ENCODE measurements at places on chromosomes 1 and 21.

DNA sequence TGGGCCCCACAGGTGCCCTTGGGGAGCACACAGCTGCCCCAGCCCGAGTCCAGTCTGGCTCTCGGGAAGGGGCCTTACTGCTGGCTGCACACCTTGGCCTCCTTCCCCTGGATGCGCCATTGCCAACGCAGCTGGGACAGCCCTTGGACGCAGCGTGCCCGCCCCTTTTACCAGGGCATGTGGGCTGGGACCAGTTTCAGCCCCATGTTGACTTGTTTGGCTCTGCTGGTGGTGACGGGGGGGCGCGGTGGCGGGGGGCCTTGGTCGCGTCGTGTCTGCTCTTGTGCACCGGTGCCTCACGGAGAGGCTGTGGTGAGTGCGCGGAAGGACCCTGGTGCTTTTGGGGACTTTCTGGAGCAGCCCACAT, 19.6 kb downstream of the SKI start:
- no peak for DNase-seq

DNA sequence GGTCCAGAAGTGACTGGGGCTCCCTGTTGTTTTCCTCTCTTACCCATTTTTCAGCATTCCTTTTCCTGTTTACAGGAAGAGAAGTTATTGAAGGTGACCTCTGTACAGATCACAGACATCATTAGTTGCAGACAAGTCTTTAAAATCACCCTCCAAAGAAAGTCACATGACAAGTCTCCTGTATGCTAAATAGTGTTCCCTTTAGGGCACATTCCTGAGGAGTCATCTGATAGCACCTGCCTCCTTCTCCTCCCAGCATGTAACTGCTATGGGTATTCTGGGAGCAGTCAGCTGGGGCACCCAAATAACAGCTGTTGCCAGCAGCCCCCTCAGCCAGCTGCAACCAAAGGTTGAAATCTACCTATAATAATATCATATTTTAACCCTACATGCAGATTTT, 200.6 kb downstream of the PTGER3 start:
- DNase-seq, result no peak

DNA sequence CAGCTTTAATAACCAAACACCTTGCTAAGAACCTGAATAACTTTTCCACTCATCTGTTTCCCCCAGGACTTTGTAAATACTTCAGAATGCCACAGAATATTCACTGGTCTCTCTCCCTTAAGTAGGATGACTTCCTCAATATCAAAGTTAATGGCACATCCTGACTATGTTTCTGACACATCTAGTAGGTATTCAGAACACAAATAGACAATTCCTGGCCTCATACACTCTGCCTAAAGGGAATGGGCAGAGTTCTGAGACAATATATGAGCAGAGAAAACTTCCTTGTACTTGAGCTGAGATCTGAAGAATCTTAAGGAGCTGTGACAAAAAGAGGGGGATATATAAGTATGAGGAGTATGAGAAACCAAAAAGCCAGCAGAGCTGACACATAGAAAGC, 34.8 kb downstream of the ANKRD13C start:
- DNase-seq, result peak; percentile 82

GRCh38 chr1:25673962-25674806, 57.6 kb downstream of the MAN1C1 start:
- DNase-seq, result no peak

DNA sequence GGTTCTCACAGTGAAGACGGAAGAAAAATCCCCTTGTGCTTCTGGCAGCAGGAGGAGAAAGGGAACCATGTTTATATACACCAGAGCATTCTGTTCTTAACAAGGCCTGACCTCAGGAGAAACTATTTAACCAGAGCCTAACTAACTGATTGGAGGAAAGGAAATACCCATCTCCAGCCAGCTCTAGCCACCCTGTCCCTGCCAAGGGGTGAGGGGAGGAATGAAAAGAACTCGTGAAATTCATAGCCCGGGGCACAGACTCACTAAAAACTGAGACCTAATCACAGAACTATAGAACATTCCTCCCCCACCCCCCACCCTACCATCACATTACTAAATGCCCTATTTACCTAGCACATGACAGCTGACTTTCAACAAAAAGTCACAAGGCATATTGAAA, 65.0 kb downstream of the KCNH1 start:
- DNase-seq, result no peak

GRCh38 chr1:36872858-36873257, 161.5 kb downstream of the GRIK3 start:
- DNase-seq, result no peak

DNA sequence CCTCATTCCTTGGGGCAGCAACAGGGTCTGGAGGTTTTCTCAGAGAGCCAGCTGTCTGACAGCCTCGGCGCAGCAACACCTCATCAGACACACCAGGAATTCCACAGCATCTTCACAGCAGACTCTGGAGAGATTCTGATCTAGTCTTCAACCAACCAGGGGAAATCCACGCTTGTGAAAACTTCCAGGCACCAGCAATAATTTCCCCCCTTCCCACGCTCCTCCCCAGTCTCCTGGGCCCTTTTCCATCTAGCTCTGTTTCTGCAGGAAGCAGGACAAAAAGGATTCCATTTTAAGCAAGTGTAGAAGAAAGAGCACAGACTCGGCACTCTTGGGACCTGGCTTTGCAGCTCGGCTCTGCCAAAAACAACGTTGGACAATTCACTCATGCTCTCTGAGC, 44.3 kb upstream of the CAPZB start:
- DNase-seq, result no peak

- no peak for DNase-seq
Observed at GRCh38 chr1:55725378-55725777, 510.2 kb upstream of the USP24 start.

DNA sequence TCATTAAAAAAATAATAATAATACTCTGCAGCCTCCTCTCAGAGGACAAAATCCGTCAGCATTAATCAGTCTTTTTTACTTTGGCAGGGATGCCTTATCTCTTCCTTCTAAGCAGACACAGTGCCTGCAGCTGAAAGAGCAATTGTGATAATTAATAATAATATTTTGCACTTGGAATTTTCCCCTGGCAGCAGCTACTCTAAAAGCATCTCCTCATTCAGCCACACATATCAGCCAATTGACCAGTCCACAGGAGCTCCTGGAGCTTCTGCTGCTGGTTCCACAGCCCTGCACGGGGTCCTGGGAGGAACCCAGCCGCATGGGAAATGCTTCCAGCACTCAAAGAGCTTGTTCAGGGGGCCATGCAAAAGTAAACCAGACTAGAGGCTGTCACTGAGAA, 31.0 kb upstream of the VWA5B1 start:
- DNase-seq, result no peak

- no peak for DNase-seq
Observed at GRCh38 chr1:98002288-98002687, 81.5 kb upstream of the DPYD start.

- no peak for DNase-seq
Observed at GRCh38 chr1:235809688-235810397, 56.9 kb downstream of the LYST start.

- DNase-seq, result no peak
Observed at GRCh38 chr1:118989878-118990378, 1.8 kb upstream of the TBX15 start.

- DNase-seq, result no peak
Observed at GRCh38 chr1:22738069-22738435, 27.4 kb downstream of the EPHB2 start.

DNA sequence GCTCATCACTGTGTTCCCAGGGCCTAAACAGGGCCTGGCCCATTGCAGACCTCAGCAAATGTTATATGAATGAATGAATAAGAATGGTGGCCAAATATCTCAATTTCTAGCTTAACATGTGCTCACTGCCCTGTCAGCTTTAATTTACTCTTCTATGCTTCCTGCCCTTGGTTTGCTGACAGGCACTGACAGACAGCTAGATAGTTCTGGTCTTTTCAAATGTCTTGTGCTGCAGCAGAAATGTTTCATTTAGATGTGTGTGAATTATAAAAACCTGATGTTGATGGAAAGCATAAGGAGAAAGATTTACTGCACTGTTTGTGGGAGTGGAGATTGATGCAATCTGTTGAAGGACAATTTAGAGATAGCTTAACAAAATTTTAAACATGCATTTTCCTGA, 48.9 kb downstream of the LPAR3 start:
- DNase-seq, result no peak

DNA sequence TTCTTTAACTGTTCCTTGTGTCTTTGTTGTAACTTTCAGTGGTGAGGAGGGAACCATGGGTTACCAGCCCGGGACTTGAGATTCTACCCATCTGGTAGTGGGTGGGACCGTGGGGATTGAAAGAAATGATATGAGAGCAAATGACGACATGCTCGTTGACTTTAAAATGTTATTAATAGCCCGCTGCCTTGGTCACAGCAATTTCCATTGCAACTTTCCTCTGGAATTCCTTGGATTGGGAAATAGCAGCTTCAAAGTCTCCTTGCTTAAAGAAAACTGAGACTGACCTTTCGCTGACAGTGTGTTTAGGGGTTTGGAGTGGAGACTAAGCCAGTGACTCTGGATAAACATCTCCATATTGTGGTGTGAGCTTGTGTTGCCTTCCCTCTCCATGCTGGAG, 44.2 kb upstream of the MARK1 start:
- no peak for DNase-seq

DNA sequence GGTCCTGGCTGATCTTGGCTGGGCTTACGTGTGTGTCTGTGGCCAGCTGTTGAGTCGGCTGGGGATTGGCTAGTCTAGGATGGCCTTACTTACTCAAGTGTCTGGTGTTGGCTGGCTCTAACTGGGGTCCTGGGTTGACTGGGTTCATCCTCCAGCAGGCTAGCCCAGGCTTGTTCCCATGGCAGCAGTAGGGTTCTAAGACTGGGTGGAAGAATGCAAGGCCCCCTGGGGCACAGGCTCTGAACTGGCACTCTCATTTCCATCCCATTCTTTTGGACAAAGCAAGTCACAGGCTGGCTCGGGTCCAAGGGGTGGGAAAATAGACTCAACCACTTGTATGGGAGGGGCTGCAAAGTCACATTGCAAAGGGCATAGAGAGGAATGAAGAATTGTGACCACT, 7.9 kb upstream of the OPRD1 start:
- DNase-seq, result no peak

DNA sequence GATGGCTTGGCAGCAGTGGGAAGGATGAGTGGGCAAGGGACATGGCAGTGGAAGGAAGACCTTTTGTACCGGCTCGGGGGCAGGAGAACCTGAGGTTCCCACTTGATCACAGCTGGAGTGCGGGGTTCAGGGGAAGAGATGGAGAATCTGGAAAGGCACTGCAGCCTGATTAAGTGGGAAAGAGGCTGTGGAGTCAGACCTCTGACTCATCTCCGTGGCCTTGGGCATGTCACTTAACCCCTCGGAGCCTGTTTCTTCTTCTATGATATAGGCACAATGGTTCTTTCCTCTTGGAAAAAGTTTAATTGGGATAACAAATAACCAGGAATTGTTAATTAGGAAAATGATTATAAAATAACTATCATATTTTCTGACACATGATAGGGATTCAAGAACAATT, 13.1 kb upstream of the TMEM61 start:
- DNase-seq, result no peak

DNA sequence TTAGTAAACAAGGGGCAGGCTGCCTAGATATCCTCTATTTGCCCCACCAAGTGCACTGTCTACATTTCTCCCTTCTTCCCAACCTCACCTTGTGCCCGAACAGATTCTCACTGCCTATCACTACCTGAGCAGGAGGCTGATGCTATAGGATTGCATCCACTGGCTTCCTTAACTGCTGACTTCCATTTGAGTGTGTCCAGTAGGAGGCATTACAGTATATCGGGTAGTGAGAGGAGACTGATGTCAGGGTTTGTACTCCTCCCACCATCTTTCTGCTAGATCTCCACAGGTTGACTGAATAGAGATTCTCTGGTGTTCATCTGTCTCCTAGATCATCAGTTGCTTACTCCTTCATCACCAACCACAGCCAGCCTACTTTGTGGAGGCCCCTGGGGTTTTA, 796.3 kb downstream of the LRRIQ3 start:
- DNase-seq, result no peak

GRCh38 chr1:99268021-99268420, 3.7 kb downstream of the PLPPR4 start:
- no peak for DNase-seq

- DNase-seq, result no peak
Observed at GRCh38 chr1:70922196-70922595, 125.4 kb downstream of the PTGER3 start.

DNA sequence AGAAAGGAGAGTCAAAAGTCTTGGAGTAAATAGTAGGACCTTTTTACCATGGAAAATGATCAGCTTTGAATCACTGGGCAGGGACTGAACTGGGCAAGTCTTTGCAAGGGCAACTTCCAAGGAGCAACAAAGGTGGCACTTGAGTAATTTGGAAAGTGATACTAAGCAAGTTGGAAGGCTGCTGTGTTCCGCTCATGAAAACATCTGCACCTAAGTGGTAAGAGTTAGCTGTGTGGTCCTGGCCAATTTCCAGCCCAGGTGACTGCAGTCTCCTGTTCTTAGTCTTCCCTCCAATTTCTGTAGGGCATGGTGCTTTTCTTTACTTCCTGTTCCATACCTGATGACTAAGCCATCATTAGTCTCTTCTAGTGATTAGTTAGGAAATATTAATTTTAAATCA, 35.5 kb upstream of the PRDM2 start:
- DNase-seq, result no peak

DNA sequence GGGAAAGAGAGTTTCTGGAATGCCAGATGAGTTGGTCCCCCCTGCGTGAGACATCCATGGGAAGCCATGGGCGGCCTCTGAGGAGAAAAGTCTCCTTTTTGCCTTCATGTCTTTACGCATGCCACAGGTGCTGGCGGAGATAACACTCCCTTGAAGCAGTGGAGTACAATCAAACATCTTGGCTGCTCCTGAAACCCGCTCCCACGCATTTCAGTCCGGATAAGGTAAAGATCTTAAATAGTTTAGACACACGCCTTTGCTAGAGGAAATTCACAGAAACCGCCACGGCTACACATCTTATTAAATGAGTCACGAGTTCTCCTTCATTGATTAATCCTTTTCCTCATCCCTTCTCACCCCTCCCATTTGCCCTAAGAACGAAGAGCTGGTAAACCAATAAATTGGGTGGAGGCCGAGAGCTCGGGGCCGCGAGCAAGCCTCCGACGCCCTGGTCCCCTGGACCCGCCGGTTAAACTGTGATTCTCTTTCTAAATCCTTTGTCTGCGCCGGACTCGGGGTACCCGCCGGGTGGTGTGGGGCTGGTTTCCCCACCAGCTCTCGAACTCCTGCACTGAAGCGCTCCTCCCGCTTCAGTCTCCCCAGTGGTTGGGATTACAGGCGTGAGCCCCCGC, 6.6 kb upstream of the ZNF669 start:
- DNase-seq, result peak; percentile 28

GRCh38 chr1:114564141-114564540, 17.3 kb downstream of the BCAS2 start:
- no peak for DNase-seq

DNA sequence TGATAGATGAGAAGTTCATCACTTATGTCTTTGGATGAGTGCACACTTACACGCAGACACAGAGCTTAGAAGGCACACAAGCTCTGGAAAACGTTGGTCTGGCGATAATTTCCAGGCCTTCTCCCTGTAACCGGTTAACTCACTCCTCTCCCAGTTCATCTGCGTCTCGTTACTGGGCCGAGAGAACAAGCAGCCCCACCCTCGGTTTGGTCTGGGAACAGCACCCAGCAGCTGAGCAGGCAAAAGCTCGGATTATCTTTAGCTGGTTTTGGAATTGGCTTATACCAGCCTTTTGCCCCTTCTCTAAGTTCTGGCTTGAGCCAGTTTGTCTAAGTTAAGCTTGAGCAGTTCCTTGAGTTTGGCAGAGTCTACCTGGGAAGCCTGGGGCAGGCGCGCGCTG, 27.3 kb upstream of the COL6A1 start:
- no peak for DNase-seq

GRCh38 chr1:96076589-96076988, 645.0 kb upstream of the PTBP2 start:
- no peak for DNase-seq

GRCh38 chr1:3831689-3832088, 25.3 kb downstream of the CEP104 start:
- no peak for DNase-seq
